ENCODE measurements at places on chromosomes 2 and 18.

DNA sequence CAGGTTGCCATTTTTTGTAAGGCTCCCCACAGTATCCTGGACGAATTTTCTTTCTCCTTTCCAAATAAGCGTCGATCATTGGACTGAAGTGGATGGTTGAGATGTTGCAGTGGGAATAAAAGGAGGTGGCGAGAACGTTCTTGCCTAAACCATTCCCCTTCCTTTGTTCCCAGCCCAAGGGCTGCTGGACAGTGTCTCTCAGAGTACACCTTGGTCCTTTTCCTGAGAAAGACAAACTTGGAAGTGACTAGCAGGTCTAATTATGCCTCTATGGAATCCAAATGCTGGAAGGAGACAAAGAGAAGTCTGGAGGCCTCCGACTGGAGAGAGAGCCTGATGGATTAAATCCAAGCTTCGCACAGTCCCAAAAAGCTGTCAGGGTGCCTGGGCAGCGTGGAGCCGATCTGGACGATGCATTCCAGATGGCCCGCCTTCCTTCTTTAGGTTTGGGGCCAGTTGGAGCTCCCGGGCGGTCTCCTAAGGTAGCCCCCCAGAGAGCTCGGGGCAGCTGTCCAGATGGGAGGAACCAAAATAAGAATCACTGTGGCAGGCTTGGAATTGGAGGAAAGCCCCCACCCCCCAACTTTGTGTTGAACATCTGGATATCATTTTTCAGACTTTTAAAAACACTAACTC lies 186.8 kb downstream of the TMEM247 start:
- no peak for DNase-seq

GRCh38 chr18:68342039-68342659 lies 372.8 kb downstream of the TMX3 start:
- DNase-seq, result no peak

DNA sequence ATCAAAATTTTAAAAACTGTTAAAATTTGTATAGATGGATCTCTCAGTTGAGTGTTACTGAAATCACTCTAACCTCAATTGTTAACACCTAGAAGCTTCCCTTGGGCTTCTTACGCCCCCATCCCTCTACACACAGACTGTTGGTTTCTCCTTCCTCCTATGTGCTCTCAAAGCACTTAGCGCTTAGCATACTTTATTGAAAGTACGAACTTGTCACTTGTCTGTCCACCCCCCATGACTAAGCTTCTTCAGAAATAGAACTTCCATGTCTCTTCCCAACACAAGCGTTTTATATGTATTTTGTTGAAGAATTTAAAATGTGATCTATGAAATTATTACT lies 441 bp downstream of the MPHOSPH10 start:
- DNase-seq, result no peak

DNA sequence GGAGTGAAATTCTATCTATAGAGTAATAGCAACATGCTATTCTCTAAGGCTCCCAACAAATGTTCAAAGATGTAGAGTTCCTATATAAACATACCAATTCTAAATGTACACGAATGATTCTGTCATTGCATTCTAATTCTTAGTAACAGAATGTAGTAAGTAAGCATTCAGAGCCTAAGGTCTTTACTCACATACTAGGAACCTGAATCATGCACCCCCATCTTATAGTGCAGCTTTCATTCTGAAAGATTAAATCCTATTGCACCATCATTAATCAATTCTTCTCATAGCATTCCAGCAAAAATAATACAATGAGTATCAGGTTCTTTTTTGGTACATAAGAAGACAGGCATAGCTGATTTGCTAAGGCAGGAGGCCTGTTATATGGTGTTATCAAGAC lies 230.0 kb downstream of the NCKAP5 start:
- no peak for DNase-seq

- DNase-seq, result no peak
These were observed 159.4 kb downstream of the GALNT14 start for GRCh38 chr2:30978854-30979253.

GRCh38 chr2:62831729-62832128 lies 126.2 kb downstream of the EHBP1 start:
- DNase-seq, result no peak

DNA sequence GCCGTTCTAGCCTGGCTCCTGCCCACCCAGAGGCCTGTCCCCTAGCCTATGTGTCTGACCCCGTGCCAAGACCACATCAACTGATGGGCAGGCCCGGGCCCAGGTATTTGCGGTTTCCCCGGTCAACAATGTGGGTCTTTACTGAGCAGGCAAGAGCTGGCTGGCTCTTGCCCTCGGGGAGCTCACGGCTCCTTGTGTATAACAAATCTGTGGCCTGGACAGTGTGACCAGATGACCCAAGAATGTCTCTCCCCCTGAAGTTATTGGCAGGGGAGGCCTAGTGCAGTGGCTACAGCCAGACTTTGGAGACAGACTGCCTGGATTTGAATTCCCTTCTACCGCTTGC lies 179.6 kb downstream of the KLHL29 start:
- DNase-seq, result no peak

- DNase-seq, result no peak
These were observed 1399.6 kb upstream of the ZEB2 start for GRCh38 chr2:145919477-145919876.

DNA sequence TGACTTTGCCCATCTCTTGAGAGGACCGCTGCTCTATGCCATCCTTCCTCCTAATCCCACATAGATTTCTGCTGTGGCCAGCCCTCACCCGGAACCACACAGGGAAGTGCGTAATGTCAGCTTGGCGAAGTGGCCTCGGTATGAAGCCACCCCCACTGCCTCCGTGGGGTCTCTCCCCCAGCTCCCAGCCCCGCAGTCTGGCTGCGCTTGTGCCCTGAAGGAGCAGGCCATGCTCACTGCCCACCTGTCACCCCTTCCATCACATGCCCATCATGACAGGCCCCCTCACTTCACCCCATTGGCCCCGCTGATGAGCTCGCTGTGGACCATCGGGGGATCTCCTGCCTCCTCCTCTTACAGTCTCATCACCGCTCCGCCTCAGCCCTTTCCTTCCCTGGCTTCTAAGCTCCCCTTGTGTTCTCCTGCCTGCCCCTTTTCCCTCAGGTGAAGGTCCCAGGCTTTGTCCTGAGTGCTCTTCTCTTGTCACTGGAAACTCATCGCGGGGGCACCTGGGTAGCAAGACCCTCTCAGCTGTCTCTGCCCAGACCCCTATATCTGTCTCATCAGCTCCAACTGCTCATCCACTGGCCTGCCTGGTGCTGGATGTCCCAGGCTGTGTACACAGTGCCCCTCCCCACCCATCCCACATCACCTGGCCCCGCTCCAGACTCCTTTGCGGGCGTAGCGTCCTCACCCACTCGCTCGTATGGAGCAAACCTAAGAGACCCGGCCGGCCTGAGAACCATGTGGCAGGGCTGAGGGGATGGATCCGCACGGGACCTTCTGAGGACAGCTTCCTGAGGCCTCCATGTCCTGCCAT lies 81.7 kb downstream of the GLI2 start:
- no peak for DNase-seq

- no peak for DNase-seq
These were observed 7.4 kb downstream of the CYRIA start for GRCh38 chr2:16658076-16658739.

DNA sequence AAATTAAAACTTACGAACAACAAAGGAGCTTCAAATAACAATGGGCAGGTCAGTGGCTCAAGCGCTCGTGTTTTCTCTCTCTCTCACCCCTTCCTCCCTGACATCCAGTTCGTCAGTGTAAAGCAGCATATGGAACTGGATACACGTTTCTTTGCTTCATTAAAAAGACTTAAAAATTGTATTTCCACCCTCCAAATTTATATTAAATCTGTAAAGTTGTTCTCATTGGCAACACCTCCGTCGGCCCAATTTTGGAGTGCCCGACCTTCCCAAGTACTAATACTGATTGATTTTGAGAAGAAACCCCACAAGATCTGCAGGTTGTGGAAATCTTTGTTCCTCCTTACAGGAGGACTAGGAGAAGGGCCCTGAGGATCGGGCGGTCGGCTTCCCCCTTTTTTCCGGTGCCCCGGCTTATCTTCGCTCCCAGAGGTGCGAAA lies 2.2 kb downstream of the TBR1 start:
- DNase-seq, result no peak

- no peak for DNase-seq
These were observed 82.0 kb upstream of the MSH2 start for GRCh38 chr2:47321006-47321405.

GRCh38 chr18:79884294-79884962 lies 67.0 kb downstream of the SLC66A2 start:
- no peak for DNase-seq

DNA sequence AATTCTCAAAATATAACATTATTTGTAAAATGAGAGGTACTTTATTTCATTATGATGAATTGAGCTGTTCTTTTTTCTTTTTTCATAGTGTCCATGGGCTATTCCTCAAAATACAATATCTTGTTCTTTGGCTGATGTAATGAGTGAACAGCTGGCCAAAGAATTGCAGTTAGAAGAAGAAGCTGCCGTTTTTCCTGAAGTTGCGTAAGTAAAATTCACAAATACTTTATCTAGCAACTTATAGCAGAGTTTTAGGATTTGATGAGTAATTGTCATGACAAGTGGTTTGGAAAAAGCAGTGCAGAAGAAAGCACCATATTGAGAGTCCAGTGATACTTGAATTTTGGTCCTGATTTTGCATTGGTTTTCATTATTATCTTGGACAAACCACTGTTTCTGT lies 9.8 kb downstream of the RIOK3 start:
- no peak for DNase-seq

- DNase-seq, result no peak
These were observed 1.5 kb downstream of the IER3IP1 start for GRCh38 chr18:47174545-47175116.

- no peak for DNase-seq
These were observed 594 bp downstream of the FAM161A start for GRCh38 chr2:61853086-61853846.

GRCh38 chr2:231161877-231162329 lies 36.5 kb upstream of the ARMC9 start:
- DNase-seq, result no peak

DNA sequence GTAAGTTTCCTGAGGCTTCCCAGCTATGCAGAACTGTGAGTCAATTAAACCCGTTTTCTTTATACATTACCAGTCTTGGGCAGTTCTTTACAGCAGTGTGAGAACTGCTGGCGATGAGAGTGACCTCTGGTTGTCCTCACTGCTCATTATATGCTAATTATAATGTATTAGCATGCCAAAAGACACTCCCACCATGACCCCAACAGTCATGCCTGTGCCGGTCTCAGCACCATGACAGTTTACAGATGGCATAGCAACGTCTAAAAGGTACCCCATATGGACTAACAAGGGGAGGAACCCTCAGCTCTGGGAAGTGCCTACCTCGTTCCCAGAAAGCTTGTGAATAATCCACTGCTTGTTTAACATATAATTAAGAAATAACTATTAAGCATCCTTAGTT lies 8.1 kb upstream of the IL1A start:
- no peak for DNase-seq

- DNase-seq, result no peak
These were observed 98.8 kb upstream of the TMEM18 start for GRCh38 chr2:776038-776437.

DNA sequence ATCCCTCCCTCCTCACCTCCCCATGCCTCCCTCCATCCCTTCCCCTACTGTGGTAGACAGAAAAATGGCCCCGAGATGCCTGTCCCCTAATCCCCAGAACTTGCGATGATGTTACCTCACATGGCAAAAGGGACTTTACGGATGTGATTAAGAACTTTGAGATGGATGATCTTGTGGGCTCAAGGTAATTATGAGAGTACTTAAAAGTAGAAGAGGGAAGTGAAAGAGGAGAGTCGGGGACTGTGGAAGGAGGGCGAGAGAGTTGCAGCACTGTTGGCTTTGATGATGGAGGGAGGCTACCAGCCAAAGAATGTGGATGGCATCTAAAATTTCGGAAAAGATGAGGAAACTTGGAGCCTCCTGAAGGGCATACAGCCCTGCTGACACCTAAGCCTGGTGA lies 66.5 kb downstream of the AGAP1 start:
- no peak for DNase-seq
